ENCODE measurements at places on chromosomes 13 and 19.

DNA sequence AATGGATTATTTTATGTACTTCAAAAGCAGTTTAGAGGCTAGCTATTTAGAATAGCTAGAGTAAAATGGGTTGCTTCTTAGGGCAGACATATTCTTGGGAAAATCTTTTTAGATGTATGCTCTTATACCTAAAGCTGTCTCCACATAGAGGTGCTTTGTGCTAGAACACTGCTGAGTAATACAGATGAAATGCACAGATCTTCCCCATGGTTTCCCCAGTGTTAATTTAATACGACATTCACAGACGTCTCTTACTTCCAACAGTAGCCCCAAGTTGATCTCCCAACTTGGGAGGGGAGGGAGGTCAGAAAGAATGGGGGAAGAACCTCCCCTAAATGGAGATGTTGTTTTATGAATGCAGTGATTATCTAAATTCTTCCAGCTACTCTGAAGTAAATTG is 16.9 kb downstream of the NALCN start:
- DNase-seq = no peak

DNA sequence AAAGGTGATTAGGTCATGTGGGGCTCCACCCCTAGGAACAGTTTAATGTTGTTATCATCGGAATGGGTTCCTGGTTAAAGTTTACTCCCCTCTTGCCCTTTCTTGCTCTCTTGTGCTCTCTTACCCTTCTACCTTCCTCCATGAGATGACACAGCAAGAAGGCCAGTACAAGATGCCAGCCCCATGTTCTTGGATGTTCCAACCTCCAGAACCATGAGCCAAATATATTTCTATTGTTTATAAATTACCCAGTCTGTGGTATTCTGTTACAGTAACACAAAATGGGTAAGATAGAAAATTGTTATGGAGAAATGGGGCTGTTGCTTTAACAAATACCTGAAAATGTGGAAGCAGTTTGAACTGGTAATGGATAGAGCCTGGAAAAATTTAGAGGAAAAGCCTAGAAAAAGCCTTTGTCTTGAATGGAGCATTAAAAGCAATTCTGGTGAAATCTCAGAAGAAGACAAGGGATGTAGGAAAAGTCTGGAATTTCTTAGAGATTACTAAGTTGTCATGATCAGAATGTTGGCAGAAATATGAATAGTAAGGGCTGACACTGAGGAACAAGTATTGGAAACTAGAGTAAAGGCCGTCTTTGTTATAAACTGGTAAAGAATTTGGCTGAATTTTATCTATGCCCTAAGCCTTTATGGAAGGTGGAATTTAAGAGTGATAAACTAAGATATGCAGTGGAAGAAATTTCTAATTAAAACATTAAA is 53.5 kb upstream of the TSC22D1 start:
- no peak for DNase-seq

DNA sequence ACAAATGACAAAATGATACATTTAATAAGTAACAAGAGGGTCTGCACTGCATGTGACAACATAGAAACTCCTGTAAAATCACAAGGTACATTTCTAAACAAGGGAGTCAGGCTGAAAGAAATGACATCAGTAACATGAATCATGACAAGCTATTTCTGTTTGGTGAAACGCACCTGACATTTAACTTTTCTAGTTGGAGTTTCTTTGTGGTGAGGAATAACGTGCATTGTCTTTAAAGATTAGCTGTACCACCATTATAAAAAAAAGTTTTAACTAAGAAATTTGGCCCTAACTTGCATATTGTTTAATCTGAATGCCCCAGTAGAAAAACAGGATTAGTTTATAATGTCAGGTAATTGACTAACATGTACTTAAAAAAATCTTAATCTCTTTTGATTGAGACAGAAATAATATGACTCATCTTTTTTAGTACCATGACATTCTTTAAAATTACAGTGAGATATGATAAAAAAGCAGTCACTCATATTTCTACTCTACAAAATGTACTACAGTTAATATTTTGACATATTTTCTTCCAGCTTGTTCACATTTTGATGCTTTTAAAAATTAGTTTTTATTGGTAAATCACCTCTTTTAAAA is 418.2 kb downstream of the KLF12 start:
- DNase-seq = no peak

DNA sequence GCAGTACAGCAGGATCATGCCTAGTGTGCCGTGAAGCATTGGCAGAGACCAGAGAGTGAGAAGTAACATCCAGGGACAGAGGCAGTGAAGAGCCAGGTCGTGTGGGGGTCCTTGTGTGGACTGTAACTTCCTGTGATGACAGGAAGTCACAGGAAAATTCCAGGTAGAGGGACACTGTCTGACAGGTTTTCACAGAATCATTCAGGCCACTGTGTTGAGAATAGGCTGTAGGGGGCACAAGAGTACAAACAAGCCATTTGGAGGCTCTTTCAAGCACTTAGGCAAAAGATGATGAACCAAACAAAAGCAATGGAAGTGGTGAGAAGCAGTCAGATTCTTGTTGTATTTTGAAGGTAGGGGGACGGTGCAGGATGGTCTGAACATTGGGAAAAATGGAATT is 46.4 kb downstream of the N4BP2L1 start:
- peak; percentile 1 for DNase-seq

- DNase-seq = peak; percentile 42
These were observed 5.9 kb downstream of the RTBDN start for GRCh38 chr19:12828494-12828893.

DNA sequence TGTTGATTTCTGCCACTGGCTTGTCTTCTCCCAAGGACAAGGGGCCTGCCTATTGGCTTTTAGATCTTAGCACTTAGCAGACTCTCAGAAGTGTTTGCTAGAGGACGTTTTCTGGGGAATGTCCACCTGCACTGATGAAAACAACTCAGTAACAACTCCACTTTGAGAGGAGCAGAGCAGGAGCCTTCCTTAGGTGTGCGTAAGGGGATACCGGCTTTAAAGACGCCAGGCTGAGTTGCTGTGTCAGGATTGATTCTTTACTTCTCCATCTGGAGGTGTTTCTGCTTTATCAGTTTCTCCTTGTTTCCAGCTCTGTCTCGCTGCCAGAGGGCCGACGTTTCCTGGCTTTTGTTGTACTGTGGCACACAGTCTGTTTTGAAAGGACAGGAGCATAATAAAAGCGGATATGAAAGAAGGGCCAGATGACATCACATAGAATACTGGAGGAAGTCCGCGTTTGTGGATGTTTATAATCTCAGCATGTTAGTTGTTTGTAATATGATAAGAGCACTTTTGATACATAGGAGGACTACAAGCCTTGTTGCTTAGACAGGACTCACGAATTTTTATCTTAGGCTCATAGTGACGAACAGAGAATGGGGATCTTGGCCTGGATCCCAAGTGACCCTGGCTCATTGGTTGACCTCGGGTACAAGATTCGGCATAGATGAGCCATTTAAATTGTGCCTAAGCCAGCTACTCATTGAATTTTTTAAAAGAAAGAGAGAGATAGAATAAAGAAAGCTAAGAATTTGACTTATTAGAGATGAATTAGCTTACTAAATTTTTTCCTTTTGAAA is 34.6 kb downstream of the COL4A2 start:
- DNase-seq = no peak

DNA sequence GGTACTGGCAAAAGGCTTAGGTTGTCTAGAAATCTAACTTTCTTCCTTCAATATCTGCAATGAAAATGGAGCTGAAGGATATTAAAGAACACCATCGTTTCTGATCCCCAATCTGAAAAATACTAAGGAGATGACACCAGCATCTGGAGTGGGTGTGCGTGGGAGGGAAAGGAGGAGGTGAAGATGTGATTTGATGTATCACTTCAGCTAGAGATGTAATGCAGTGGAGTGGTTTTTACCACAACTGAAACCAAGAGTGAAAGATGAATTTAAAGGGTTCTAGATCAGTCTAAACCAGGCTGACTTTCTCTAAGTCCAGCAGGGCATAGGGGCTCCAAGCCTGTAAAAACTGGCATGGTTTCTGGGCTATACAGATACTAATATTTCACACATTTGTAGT is 148.4 kb downstream of the AKAP11 start:
- no peak for DNase-seq

DNA sequence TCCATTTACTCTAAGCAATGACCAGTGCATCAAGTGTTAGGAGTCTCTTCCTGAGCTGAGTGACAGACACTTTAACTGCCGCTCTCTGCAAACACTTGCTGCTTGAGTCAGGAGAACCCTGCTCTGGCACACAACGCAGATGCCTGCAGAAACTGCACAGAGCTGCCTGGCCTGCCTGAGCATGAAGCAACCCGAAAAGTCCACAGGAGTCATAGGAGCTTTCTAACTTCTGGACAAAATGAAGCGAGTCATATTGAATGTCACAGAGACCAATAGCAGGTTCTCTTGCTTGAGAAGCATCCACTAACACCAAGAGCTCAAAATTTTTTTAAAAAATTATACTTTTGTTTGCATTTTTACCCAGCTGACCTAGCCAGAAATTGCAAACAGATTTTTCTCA is 232.4 kb downstream of the LHFPL6 start:
- DNase-seq = no peak

GRCh38 chr19:7099597-7099921 is 30.1 kb downstream of the ZNF557 start:
- DNase-seq = no peak

DNA sequence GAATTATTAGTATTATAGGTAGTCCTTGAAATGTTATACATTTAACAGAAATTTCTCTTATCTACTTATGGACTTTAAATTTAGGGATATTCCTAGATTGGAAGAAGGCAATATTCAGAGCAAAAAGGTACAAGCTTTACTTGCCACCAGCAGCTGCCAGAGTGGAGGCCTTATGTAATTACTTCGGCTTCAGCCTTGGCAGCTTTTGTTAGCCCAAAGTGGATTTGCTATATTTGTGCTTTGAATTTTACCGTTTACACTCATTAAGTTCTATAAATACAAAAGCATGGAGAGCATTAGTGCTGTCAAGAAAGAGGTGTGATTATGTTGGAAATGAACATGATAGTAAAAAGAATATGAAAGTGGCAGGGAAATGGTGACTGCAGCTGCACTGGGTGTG is 319.9 kb downstream of the ATP8A2 start:
- peak; percentile 74 for DNase-seq

DNA sequence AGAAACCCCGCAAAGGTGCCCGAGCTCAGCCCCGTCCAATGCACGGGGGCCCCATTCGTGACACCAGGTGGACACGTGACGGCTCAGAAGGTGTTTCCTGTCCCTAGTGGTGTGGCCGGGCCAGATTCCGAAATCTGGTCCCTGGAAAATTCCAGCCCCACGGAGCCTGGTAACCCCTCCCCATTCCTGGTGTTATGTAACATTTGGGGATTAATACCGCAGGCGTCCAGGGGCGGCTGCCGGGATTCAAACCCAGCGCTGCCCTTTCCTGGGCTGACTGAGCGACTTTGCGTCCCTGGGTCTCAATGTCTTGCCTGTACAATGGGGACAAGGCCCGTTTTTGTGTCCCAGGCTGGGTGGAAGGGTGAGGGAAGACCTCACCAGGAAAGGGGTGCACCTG is 1.0 kb upstream of the PLK5 start:
- DNase-seq = no peak

- DNase-seq = no peak
These were observed 52.2 kb downstream of the POLR1D start for GRCh38 chr13:27673911-27674310.

- no peak for DNase-seq
These were observed 173.1 kb upstream of the SOX1 start for GRCh38 chr13:111893607-111894443.

- DNase-seq = no peak
These were observed 4.8 kb upstream of the SOX1 start for GRCh38 chr13:112062072-112062567.

- DNase-seq = no peak
These were observed 9.6 kb upstream of the RSPH6A start for GRCh38 chr19:45824531-45825262.

- peak; percentile 43 for DNase-seq
These were observed 342.4 kb downstream of the KCNRG start for GRCh38 chr13:50357586-50358118.

- no peak for DNase-seq
These were observed 557.0 kb downstream of the SLITRK1 start for GRCh38 chr13:83325125-83325853.

DNA sequence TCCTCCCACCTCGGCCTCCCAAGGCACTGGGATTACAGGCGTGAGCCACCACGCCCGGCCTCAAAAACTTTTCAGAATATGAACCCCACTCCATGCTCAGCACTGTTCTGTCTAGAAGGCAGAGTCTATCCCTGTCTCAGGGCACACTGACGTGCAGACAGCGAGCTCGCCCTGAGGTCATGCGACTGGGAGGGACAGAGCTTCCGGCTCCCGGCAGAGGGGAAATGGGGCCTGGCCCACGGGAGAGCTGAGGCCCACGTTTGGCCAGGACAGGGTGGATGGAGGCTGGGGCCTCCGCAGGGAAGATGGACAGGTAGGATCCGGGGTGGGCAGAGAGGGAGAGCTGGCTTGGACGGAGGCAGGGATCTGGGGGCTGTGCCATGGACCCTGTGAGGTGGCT is 2.8 kb upstream of the AZU1 start:
- no peak for DNase-seq

- peak; percentile 79 for DNase-seq
These were observed 75.2 kb upstream of the MCF2L start for GRCh38 chr13:112893570-112894422.

- peak; percentile 36 for DNase-seq
These were observed at the start of gene VSTM2B for GRCh38 chr19:29525901-29526729. Gene VSTM2B, plus strand, starts transcription at chr19:29525994. Its CDS starts 590 bp downstream, at chr19:29526584.

- DNase-seq = no peak
These were observed 22.3 kb downstream of the SETDB2 start for GRCh38 chr13:49466292-49466838.

DNA sequence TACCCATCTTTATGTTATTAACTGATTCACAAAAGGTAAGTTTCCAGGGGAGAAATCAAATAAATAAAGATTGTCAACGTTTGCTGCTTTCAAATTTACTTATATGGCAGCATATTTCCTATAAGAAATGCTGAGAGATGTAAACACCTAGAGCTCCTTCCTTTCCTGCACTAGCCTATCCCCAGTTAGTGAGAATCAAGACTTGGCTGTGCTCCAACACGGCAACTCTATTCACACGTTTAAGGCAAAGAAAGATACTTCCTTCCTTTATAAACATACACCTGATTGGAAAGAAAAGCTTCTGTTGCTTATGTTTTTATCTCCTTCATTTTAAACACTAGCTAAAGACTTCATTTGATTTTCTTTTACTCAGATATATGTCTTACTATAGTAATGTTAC is 107.0 kb downstream of the PCDH9 start:
- DNase-seq = peak; percentile 17

DNA sequence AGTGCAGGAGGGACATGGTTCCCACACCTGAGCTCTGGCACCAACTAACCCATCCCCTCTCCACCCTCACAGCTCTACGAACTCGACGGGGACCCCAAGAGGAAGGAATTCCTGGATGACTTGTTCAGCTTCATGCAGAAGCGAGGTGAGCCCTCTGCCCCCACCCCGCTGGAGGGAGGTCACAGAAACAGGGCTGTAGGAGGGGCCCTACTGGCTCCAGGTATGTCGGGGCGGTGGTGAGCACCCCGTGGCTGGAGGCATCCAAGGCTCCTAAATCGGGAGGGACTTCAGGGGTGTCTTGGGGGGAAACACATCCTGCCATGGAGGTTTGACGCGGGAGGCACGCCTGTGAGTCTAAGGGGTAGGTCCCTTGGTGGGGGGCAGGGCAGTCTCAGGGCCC is 24.1 kb upstream of the WDR18 start:
- DNase-seq = no peak

- DNase-seq = no peak
These were observed 574.8 kb downstream of the IRS2 start for GRCh38 chr13:109211616-109212015.

All from NCI-H1105 treated with DMSO at 0.1 percent for 48 hours (cell line).